ENCODE measurements at places on chromosomes 1 and 21.

DNA sequence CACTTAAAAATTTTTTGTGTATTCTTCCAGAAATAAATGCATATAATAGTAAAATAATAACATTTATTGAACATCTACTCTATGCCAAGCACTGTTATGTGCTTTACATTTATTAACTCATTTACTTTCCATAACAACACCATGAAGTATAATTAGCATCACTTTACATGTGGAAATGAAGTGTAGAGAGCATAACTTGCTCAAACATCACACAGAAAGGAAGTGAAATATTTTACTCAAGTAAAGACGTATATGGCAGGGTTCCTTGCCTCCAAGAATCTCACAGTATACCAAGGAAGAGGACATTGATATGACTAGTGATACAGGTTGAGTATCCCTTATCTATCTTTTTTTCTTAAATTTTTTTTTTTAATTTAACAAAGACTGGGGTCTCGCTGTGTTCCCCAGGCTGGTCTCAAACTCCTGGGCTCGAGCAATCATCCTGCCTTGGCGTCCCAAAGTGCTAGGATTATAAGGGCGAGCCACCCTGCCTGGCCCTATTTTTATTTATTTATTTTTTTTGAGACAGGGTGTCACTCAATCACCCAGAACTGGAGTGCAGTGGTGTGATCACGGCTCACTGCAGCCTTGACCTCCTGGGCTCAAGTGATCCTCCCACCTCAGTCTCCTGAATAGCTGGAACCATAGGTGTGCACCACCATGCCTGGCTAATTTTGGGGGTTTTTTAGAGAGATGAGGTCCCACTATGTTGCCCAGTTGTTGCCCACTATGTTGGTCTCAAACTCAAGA lies 7.7 kb upstream of the CLIC4 start:
- no peak for DNase-seq

DNA sequence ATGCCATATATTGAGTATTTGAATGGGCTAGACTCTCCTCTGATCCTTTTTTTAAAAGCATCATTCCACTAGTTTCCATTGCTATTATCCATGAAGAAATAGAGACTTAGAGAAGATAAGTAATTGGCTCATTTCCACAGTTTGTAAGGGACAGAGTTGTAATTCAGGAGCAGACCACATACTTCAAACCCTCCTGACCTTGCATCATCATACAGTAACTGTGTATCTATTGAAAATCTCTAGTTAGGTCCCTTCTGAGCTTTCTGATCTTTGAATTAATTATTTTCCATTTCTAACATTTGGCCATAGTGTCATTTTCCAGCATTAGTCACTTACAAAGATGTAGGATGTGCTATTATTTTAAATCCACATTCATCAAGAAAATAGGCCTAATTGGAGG lies 386.5 kb upstream of the ST6GALNAC5 start:
- no peak for DNase-seq

DNA sequence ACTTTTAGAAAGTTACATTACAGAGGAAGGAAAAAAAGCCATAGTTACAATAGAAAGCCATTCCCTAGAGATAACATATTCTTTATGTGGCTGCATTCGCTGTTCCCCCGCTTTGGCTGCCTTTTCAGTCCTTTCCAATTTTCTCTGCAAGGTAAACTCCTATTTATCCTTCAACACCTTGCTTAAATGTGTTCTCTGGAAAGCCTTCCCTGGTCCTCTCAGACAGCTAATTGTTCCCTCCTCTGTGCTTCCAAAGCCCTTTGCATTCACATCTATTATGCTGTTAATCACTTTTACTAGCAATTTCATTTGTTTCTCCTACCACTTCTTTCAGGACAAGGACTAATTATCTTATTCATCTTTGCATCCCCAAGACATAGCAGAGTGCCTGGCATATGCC lies 1.6 kb downstream of the PHC2 start:
- DNase-seq, result no peak

- no peak for DNase-seq
Observed at GRCh38 chr1:21497466-21498061, 11.7 kb upstream of the ALPL start.

GRCh38 chr21:33058527-33058926 lies 11.4 kb upstream of the OLIG1 start:
- DNase-seq, result no peak

DNA sequence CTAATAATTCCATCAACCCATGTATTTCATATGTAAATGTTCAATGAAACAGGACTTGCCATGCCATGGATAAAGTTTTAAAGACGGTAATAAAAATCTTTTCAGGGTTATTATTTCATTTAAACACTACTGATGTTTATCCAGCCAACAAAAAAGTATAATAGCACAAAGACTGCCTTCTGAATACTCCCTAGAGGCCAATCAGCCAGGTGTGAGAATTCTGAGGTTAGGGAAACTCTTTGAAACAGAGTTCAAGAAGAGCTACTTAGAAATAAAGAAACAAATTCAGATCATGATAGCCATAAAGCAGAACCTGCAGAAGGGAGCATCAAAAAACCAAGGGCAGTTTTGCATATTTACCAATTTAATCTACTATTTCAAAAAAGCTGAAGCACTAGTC lies 48.7 kb downstream of the AKT3 start:
- DNase-seq, result no peak

- peak; percentile 9 for DNase-seq
Observed at GRCh38 chr1:202283379-202283844, 58.3 kb downstream of the UBE2T start.

GRCh38 chr1:24216276-24217074 lies 29.4 kb upstream of the IFNLR1 start:
- no peak for DNase-seq

DNA sequence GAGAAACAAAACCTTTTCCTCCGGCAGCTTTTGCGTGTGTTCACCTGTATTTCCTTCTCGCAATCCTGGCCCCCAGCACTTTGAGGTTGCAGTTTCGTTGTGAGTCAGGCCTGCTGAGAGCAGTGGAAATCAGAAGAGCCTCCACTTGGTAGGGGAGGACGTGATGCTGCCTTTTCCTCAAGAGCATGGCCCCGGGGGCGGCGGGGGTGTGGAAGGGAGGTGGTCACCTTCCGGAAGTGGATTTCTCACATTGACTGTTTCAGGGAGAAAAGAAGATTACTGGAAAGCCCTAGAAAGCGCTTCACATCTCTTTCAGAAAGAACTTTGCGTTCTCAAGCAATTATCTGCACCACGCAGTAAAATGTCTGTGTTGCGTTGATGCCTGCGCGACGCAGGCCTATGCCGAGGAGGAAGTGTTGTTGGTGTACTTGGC lies 12.2 kb upstream of the IL10 start:
- DNase-seq, result peak; percentile 62

- no peak for DNase-seq
Observed at GRCh38 chr1:172827301-172827700, 168.4 kb downstream of the FASLG start.

DNA sequence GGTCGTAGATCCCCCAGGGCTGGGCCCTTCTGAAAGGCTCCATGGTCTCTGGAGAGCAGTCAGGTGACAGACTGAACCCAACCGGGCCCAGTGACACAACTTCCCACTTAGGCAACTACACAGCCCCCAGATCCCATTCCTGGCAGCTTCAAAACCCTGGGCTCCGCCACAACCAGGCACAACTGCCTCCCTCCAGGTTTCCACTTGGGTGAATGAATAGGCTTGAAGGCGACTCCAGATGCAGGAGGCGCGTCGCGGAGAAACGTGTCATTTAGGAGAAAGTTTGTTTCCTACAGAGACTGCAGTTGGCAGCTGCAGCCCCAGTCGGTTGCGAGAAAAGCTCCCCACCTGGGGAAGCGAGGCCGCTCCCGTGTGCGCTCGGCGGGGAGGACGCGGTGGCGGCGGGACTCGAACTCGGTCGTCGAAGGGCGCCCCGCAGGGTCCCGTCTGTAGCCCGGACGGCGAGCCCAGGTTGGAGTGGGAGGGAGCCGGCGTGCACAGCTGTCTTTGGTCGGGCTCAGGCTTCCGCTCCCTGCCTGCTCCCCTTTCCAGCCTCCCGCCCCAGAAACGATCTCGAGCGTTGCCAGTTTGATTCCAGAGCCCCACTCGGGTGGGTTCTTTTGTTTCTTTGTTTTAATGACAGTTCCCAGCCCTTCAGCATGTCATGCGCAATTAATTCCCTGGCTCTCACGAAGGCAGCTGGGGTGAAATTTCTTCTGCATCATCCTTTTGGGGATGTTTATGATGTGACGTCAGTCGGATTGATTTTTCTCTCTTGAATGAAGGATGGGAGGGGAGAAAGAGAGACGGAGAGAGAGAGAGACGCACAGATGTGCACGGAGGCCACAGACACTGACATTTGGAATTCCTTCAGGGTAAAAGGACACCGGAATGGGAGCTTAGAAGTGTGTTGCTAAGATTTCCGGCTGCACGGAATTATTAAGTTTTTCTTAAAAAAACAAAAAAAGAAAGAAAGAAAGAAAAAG lies 862 bp upstream of the SGIP1 start:
- no peak for DNase-seq

DNA sequence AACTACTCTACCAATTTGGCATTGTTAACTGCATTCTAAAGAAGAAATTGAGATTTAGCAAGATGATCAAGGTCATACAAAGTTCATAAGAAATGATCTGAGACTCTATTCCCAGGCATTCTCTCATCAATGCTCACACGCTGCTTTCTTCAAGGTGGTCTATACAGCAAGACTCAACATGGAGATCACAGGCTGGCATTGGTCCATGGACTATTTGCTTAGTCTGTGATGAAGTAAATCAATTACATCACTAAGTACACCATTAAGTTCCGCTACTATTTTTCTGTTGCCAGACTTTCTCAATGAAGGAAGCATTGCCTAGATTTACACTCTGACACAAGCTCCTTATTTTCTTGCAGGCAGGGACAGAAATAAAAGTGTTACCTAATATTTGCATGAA lies 51.9 kb upstream of the CYP2J2 start:
- no peak for DNase-seq

DNA sequence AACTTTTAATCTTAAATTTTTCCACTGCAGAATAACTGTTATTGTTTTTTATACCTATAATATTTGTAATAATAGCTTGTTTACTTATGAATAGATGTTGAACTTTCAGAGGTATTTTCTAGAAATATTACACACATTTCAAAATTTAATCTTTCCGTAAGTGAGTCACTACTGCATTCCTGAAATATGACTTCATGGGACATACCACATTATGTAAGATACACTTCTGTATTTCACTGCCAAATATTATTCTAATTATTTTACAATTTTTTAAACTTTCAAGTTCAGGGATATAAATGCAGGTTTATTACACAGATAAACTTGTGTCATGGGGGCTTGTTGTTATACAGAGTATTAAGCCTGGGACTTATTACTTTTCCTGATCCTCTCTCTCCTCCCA lies 2220.5 kb downstream of the NCAM2 start:
- no peak for DNase-seq

DNA sequence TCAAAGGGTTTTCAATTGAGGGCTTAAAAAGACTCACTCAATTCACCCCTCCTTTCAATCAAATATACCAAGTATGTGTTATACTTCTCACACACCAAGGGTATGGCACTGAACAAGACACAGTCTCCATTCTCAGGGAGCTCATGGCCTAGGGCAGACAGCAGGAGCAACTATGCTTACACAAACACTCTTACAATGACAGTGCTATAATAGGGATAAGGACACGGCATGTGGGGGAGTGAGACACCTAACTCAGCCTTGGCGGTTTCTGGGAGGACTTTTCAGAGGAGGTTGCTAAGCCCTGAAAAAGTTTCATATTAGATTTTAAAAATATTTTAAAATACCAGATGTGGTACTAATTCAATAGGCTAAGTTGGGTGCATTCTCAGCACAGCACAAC lies 22.7 kb upstream of the SYT6 start:
- no peak for DNase-seq

DNA sequence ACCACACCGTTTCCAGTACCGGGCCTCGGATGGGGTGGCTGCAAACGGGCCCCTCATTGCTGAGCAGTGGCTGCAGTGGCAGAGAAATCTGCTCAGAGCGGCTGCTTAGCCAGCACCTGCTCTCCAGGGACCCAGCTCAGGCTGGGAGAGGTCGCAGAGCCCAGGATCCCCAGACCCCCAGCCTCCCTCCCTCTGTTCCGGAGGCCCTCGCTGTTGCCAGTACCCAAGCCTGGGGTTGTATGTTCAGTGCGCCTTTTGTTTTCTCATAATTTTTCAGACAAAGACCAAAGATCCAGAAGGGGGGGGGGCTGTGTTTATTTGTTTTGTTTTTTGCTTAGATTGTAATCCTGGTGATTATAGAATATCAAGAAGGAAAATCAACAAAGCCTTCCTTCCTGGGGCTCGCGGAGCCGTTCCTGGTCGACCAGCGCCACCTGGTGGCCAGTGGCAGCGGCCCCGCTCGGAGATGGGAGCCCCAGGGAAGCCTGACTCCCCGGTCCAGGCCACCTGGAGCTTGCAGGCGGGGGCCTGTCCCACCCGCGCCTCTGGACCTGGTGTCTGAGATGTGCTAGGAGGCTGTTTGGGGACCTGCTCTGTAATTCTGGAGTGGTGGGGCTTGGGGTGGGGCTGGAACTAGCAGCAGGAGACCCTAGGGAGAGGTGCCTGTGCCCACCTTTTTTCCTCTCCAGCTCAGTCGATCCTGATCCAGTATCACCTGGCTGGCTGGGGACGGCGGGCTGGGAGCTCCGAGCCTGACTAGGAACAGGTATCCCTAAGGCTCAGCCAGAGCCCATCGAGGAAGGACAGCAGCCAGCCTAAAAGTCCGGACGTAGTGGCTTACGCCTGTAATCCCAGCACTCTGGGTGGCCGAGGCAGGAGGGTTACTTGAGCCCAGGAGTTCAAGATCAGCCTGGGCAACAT lies 123.9 kb upstream of the VAMP3 start:
- DNase-seq, result peak; percentile 47

DNA sequence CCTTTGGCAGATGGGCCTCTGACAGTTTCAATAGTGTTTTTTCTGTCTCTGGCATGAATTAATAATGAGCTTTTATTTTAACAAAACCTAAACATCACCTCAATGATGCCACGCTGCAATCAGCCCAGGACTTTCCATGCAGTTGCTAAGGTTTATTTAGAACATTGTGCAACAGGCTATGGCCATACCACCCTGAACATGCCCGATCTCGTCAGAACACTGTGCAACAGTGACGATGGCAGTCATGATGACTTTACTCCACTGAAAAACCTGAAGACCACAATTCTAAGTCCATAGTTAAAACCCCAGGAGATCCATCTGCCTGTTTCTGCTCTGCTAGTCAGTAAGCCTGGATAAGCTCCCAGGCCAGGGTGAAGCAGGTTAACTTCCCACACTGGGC lies 310.0 kb downstream of the PBX1 start:
- DNase-seq, result no peak

GRCh38 chr1:229585338-229585737 lies 26.8 kb upstream of the ABCB10 start:
- DNase-seq, result no peak

DNA sequence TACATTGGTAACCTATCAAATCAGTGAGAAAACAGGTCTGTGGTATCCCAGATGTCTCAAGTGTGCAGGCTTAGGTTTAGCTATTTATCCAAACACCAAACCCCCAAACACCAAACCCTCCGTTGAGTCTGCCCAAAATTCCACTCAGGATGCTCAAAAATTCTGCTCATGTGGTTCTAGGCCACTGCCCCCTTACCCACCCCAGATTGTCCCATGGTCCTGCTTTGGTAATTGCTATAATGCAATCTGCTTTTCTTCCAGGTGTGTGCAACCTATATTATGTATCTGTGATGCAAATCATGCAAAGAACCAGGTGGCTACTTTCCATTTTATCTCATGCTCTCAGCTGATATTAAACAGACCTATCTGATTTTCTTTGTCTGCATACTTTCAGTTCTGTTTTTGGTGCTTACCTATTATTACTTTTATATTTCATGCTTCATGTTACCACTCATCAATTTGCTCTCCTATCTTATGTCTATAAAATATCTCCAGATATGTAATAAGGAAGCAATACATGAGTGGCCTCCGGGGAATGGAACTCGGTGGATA lies 123.7 kb downstream of the TOMM20 start:
- DNase-seq, result no peak
